ENCODE measurements at places on chromosomes 12 and 14. TPM values are rescaled to one million over a fixed set of nuclear protein-coding genes. Genes with fewer than 3 reads are reported as not detected.

DNA sequence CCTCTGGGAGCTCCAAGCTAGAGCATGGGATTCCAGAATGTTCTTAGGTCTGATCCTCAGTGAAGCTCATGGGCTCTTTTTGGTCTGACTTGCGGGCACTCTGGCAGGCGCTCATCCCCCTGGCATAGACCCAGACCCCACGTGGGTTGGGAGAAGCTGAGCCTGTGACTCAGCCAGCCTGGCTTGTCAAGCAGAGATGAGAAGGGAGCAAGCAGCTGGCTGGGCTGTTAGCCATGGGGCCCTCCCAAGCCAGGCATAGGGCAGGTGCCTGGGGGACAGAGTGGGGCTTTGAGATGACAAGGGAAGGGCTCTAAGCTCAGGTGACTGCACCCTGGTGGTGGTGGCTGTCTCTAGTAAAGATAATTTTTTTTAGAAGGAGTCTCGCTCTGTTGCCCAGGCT lies 80.3 kb upstream of the NOS1 start:
- DNase-seq, result no peak

GRCh38 chr12:112217647-112218046 lies 92.3 kb downstream of the TRAFD1 start:
- DNase-seq, result no peak

DNA sequence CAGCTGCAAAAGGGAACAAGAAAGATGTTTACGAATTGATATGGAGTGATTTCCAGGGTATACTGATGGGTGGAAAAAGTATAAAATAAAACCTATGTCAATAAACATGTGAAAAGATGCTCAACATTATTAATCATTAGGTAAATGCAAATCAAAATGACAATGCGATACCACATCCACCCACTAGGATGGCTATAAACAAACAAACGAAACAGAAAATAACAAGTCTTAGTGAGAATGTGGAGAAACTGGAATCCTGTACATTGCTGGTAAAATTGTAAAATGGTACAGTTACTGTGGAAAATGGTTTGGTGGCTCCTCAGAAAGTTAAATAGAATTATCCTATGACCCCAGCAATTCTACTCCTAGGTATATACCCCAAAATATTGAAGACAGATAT lies 9.5 kb upstream of the BEST3 start:
- no peak for DNase-seq

PLCZ1 gene
- total RNA-seq, result not detected

TAS2R9 gene
- total RNA-seq, result not detected

DNA sequence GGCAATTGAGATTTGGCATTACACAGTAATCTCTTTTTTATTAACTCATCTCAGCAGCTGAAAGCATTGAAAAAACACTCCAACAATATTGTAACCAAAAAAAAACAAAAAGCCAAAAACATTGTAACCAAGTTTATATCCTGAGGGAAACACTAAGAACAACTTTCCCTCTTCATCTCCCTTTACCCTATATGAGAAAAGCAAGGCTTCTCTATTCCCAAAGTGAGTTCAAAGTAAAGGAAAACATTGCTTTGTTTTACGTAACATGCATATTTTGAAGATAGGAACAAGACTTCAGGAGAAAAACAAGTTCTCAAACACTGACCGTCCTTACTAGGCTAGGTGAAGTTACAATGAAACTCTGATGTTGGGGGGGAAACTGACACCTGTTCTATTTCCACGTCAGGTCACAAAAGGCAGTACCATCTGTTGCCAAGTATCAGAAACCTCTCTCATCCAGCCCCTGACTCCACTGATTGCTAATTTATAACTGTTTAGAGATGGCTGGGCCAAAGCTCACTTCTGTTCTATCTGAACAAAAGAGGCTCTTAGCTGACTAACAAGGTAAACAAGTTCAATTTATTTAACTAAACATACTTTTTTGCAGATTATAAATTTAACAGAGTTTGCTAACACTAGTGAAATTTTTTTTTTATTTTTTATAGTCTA lies 67.9 kb upstream of the PLXNC1 start:
- no peak for DNase-seq

- DNase-seq, result no peak
These were observed 36.6 kb upstream of the LTBP2 start for GRCh38 chr14:74648601-74649000.

DNA sequence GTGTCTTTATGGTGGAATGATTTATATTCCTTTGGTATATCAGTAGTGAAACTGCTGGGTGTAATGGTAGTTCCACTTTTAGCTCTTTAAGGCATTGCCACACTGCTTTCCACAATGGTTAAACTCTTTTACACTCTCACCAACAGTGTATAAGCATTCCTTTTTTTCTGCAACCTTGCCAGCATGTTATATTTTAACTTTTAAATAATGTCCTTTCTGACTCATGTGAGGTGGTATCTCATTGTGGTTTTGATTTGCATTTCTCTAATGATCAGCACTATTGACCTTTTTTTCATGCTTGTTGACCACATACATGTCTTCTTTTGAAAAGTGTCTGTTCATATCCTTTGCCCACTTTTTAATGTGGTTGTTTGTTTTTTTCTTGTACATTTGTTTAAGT lies 142.5 kb downstream of the MSRB3 start:
- DNase-seq, result no peak

DNA sequence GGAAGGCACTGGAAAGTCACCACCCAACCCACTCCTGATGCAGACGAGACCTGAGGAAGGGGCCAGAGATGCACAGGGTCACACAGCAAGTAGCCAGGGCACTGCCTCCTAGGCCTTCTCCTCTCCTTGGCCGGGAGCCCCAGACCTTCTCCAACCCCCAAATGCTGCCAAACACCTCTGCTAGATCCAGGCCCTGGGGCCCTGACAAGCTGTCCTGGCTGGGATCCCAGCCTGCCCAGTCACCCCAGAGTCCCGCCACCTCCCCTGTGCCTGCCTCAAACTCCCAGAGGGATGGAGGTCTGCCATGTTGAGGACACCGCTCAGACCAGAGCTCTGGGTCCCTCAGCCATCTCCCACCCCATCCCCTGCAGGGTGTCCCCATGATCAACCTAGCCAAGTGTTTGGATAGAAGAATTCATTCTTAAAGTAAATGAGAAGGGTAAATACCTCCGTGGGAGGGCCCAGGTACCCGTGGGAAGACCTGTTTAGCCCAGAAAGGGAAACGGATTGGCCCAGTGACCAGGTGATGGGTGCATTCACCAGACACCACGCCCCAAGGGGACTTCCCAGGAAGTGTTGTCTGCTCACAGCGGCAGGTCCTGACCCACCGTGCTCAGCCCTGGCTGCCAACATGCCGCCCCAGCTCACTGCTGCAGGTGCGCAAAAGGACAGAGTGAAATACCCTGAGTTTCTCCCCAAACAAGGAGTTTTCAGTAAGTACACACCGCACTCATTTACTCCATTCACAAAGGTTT lies 4.6 kb upstream of the DIO3 start:
- no peak for DNase-seq

TDRD9 gene
- total RNA-seq, result 0.33 TPM

DNA sequence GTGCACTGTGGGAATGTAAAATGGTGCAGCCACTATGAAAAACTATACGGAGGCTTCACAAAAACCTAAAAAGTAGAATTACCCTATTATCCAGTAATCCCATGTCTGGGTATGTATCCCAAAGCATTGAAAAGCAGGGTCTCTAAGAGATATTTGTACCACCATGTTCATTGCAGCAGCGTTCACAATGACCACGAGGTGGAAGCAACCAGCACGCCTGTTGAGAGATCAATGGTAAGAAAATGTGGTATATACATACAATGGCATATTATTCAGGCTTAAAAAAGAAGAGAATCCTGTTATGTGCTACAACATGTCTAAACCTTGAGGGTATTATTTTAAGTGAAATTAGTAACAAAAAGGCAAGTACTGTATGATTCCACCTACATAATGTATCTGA lies 910 bp upstream of the NOPCHAP1 start:
- DNase-seq, result no peak

FBLN5 gene
- total RNA-seq, result 2.4 TPM

KRT75 gene
- not detected for total RNA-seq

GRCh38 chr14:55979096-55979495 lies 139.1 kb upstream of the PELI2 start:
- no peak for DNase-seq

ARHGEF25 gene
- 1.4 TPM for total RNA-seq

GRCh38 chr14:70779667-70780066 lies 29.6 kb downstream of the MAP3K9 start:
- DNase-seq, result no peak

TAS2R30 gene
- 3.1 TPM for total RNA-seq

EFS gene
- not detected for total RNA-seq

DNA sequence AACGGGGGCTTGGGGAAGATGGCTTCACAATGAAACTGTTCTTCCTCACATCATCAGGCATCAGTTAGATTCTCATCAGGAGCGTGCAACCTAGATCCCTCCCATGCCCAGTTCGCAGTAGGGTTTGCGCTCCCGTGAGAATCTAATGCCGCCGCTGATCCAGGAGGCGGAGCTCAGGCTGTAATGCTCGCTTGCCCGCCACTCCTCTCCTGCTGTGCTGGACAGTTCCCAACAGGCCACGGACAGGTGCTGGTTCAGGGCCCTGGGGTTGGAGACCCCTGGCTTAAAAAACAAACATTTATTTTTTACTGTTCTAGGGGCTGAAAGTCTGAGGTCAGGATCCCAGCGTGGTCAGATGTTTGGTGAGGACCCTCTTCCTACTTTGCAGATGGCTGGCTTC lies 180.5 kb downstream of the FBXL14 start:
- no peak for DNase-seq

DYNC1H1 gene
- total RNA-seq, result 316 TPM

- no peak for DNase-seq
These were observed 80.1 kb downstream of the PLEKHA5 start for GRCh38 chr12:19209661-19210060.

- no peak for DNase-seq
These were observed 83.4 kb downstream of the ADCK1 start for GRCh38 chr14:77883131-77883846.

DNA sequence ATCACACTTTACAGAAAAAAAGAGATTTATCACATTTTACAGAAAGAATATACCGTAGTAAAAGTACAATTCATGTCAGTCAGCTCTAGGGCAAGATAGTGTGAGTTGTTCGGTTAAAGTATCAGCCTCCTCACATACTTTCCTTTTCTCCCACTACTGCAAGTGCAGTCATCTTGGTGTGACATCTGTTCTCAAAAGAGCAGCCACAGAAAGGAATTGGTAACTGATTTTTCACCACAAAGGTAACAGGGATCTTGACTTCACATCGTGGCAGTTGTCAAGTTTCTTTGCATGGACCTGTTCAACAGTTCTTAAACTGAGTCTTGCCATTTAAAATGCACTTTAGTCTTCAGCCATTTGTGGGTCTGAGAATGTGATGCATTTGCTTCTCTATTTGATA lies 5.0 kb upstream of the E2F7 start:
- DNase-seq, result no peak

GRCh38 chr14:96698960-96699539 lies 98.1 kb upstream of the VRK1 start:
- no peak for DNase-seq

DNA sequence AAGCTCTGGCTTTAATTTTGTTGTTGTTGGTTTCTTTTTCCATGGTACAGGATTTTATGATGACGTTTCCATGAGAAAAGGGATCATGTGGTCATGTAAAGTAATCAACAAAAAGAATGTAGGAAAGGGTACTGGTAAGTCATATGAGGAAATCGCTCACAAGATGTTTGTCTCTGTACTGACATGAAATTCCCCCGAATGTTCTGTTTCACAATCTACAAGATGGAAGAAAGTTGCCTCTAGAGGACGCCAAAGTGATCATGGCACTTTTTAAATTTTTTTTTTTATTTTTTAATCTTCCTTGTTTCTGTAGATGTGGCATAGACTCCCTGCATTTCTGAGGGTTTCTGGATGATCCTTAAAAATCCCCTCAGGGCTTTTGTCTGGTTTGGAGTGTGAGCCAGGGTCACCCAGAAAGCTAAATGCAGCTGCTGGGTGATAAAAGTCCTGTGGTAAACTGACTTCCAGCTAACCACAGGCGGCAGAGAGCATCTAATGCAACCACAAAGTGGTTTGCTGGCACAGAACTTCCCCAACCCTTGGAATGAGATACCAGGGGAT lies 393.5 kb downstream of the CCDC91 start:
- no peak for DNase-seq

DNA sequence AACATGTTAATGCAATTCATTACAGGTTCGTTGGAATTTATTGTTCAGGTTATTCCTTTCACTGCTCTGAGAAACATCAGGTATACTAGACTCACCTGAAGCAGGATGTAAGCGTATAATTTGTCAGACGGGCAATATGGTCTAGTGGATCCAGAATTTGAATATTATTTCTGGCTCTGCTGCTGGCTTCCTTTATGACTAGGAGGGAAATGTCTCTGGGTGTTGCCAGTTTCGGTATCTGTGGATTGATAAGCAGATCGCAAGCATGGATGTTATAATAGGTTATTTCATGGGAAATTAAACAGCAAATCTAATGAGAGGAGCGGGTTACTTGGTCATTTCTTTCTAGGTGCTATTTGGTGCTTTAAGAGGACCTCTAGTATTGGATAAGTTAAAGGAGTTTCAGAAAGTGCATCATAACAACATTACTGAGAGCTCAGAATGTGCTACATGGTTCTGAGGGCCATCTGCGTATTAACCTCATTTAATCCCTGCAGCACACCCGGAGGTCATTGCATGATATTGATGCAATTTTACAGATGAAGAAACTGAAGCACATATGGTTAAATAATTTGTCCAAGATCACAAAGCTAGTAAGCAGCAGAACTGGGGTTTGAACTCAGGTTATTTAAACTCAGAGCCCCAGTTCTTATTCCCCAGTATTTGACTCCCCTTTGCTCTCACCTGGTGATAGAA lies 47.3 kb upstream of the BCAT1 start:
- DNase-seq, result no peak

FOXN4 gene
- total RNA-seq, result not detected

GRCh38 chr14:26174395-26174794 lies 423.4 kb downstream of the NOVA1 start:
- DNase-seq, result no peak

DNA sequence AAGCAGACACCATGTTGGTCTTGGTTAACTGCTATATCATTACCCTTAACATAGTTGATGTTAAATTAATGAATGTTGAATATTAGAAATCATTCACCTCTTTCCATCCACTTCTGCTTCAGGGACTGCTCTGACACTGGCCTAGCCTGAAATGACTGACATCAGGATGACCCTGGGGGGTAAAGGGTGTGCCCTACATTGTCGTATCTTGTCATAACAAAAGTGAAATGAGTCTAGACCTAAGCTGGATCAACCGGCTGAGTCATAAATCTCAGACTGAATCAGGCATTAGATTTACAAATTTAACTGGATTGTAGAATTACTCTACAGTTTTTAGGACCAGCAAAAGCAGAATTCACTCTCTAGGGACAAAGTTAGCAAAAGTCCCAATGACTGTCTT lies 35.3 kb downstream of the KICS2 start:
- no peak for DNase-seq

C12orf50 gene
- total RNA-seq, result not detected

DNA sequence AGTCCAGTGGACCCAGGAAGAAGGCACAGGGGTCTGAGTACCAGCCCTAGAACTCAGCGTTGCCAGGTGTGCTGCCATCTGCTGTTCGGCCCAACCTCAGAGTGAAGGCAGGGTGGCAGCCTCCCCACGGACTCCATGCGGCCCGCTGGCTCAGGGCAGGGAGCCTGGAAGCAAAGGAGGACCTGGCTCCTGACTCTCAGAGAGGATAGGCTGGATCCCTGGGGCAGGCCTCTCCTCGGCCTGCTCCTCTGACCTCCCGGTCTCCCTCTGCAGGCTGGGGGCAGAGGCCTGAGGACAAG lies 10.1 kb downstream of the MCRS1 start:
- no peak for DNase-seq

Data from activated naive CD8-positive, alpha-beta T cell treated with anti-CD3 and anti-CD28 coated beads, Interleukin-2, amount 10 ng/mL, durations not matched to agents 7 days and 5 days (primary cell).